ENCODE measurements at places on chromosomes 3 and 15.

DNA sequence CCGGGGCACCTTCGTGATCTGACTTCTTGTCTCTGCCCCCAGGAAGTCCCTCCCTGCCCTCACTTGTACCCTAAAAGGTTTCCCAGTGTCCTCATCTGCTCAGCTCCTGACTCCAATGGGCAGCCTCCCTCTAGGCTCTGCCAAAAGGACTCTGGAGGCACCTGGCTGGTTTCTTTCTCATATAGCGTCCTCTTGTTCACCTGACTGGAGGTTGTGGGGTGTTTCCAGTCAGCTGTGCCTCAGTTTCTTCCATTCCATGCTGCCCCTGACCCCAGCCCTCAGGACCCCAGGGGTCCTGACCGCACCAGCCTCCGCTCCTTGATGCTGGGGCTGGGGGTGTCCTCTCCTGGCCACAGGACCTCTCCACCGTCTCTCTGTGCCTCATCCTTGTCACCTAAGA is 2.5 kb downstream of the PRR23E start:
- DNase-seq: no peak

- DNase-seq: peak; percentile 63
These were observed 6.0 kb downstream of the SNRPA1 start for GRCh38 chr15:101288905-101289513.

GRCh38 chr3:190526787-190527762 is 13.2 kb downstream of the IL1RAP start:
- DNase-seq: no peak

GRCh38 chr3:190378240-190378891 is 9.6 kb upstream of the CLDN16 start:
- no peak for DNase-seq

- DNase-seq: peak; percentile 23
These were observed 140.0 kb downstream of the PDZRN3 start for GRCh38 chr3:73484656-73485248.

DNA sequence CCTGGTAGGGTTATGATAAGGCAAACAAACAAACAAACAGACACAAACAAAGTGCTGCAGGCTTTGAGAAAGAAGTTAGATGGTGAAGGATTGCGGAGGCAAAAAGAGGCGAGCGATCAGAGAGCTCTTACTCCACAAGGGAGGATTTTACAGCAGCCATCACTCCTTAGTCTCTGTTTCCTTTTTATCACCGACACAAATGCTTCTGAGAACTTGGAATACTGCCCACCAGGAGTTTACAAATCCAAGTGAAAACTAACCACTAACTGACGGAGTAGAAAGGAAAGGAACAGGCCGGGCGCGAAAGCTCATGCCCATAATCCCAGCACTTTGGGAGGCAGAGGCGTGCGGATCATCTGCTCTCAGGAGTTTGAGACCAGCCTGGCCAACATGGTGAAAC is 35.6 kb upstream of the GPR160 start:
- DNase-seq: no peak

DNA sequence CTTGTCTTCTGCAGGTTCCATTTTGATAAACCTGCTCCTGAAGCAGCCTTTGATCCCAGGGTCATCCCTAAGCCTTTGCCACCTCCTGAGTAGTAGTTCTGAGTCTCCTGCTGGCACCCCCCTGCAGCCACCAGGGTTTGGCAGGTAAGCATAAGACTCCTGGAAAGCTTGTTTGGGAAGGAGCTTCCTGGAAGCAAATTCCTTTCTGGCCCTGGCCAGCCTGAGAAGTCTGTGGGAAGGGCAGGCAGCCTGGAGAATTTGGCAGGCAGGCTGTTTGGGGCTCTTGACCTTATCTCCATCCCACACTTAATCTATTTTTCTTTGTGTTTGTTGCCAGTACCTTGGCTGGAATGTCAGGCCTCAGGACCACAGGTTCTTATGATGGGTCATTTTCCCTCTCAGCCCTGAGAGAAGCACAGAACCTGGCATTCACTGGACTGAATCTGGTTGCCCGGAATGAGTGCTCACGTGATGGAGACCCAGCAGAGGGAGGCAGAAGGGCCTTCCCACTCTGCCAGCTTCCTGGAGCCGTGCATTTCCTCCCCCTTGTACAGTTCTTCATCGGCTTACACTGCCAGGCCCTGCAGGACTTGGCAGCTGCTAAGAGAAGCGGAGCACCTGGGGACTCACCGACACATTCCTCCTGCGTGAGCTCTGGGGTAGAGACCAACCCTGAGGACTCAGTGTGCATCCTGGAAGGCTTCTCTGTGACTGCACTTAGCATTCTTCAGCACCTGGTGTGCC is 13.4 kb downstream of the ATRIP start:
- DNase-seq: no peak

DNA sequence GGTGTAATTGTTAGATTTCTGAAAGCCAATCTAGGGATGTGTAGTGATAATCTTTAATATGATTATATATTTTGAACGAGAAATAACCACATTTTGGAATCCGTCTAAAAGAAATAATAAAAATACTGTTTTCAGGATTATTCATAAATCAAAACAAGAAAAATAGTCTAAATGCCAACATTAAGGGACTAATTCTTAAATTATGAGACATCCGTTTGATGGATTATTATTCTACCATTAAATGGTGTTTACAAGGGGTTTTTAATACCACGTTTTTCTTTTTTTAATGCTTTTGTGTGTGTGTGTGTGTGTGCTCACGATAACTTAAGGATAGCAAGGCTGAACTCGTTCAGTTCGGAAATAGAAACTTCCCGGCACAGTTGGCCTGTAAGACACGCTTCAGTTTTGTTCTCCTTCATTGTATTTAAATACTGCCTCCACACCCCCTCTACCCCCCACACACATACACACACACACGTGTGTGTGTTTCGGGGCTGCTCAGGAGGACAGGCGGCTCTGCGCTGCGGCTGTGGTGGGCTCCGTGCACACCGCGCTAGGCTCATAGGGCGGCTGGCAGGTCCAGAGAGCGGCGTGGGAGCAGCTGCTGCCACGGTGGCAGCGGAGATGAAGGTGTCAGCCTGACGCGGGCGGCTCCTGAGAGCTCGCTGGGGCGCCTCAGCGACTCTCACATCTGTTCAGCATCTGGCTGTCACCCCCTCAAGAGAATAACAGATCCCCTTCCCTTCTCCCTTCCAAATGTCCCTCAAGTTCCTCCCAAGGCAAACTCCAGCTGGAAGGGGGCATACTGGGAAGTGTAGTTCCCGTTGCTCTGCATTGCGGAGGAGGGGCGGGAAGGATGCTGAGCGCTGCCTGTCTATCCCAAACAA is 23.0 kb upstream of the ANP32A start:
- no peak for DNase-seq

- no peak for DNase-seq
These were observed 17.8 kb downstream of the UBXN7 start for GRCh38 chr3:196414469-196414868.

- DNase-seq: no peak
These were observed 269.8 kb upstream of the TMC3 start for GRCh38 chr15:81643771-81644170.

DNA sequence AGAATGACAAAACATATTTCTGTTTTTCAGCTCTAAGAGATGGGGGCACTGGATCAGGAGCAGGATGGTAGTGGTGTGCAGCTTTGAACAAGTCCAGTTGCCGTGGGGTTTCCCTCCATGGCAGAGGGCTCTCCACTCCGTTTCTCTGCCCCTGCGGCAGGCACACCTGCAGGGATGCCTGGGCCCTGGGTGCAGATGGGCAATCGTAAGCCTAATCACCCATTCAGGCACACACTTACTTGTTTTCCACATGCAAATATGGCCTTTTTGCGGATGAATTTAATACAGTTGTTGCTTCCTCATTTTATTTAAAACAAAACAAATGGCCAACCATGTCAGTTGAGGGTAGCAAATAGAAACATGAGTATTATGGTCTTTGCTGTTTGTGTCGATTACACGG is 85.1 kb downstream of the LPP start:
- DNase-seq: no peak

GRCh38 chr3:74491874-74492273 is 122.6 kb downstream of the CNTN3 start:
- no peak for DNase-seq

- DNase-seq: no peak
These were observed 37.3 kb downstream of the FSD2 start for GRCh38 chr15:82768414-82769054.

DNA sequence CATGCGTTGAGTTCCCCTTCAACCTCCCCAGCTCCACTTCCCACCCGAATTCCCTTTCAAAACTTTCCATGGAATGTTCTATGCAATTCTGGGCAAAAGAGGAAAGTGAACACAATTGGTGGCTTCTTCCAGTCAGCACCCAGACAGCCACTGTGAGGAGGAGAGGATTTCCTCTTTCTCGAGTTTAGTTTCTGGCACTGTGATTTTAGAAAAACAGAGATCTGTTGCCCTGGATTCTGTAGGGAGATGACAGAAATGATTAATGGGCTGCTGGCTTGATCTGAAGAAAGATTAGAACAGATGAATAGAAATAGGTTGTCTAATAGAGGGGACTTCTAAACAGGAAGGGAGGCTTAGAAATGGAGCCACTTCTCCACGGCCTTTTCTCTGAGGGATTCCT is 172.0 kb downstream of the MCTP2 start:
- DNase-seq: no peak

DNA sequence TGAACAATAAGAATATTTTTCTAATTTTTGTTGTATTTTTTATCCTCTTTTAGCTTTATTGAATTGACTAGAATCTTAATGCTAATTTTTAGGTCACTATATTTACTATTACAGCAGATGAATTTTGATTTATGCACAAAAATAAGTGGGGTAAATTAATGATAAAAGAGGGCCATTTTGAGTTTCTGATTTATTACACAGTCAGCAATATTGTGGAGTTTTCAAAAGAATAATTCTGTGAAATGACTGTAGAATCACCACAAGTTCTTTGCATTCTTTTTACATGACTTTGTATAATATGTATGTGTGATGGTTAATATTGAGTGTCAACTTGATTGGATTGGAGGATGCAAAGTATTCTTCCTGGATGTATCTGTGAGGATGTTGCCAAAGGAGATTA is 812.4 kb upstream of the DPPA4 start:
- DNase-seq: no peak

- no peak for DNase-seq
These were observed 253.3 kb downstream of the CLSTN2 start for GRCh38 chr3:140188285-140188684.

GRCh38 chr3:171967932-171968678 is 71.3 kb upstream of the FNDC3B start:
- DNase-seq: no peak
